ENCODE measurements at places on chromosomes 6 and 20.

- no peak for DNase-seq
These were observed 21.1 kb downstream of the FOXA2 start for GRCh38 chr20:22563062-22563965.

- no peak for DNase-seq
These were observed 369.3 kb downstream of the FRK start for GRCh38 chr6:115691433-115691832.

GRCh38 chr20:40276301-40276700 lies 412.7 kb downstream of the MAFB start:
- no peak for DNase-seq

- DNase-seq, result no peak
These were observed 13.6 kb upstream of the UBR2 start for GRCh38 chr6:42550277-42550676.

DNA sequence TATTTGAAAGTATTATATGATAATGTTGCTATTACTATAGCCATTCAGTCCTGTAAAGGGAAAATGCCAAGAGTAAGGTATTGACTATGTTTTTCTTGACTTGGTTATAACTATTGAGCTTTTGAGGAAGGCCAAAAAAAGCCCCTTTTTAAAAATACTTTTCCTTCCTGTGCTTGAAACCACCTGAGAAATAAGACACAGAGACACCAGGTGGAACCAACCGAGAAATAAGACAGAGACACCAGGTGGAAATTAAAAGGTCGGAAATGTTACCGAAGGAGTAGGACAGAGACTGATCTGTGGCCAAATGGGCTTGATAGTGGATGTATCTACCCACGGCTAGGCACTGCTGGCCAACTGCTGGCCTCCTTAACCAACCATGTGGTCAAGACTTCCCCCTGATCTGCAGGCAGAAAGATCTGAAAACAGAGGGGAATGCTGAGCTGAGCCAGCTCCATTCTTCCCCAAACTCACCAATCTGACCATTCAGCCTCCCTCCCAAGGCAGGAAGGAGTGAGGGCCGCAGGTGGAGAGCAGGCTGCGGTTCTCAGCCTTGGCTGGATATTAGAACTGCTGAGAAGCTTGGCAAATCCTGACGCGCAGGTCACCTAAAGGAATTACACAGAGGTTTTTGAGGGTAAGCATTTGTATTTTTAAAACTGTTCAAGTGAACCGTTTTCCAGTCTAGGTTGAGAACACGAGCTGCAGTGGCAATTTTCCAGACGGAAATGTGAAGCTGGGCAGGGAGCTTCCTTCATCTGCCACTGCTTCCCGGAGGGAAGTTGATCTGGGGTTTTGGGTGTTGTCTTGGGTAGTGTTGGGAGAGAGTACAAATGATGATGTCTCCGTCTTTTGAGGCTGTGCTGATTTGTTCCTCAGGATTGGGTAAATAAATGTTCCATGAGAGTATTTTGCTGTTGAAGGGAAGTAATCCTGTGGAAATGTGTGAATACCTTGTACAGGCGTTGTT lies 121.7 kb upstream of the EXOC2 start:
- DNase-seq, result no peak

DNA sequence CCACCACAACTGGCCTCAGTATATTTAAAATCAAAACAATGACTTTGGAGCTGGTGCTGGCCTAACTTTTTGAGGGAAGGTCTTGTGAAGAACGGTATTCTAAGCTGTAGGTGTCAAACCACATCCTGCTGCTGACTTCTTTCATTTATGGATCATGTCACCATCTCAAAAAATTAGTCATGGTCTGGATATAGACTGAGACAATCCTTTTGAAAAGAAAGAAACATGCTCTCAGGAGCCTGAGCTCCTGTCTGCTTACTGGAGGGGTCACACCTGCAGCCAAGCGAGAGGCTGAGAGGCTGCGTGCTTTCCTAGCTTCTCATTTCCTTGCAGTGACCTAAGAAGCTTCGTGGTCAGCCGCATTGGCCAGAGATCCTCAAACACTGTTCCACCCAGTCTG lies 55.2 kb downstream of the TIAM2 start:
- DNase-seq, result peak; percentile 29

- DNase-seq, result no peak
These were observed 579.0 kb downstream of the EPHA7 start for GRCh38 chr6:92840246-92840930.

- no peak for DNase-seq
These were observed 52.1 kb downstream of the PHF20 start for GRCh38 chr20:35823937-35824336.

DNA sequence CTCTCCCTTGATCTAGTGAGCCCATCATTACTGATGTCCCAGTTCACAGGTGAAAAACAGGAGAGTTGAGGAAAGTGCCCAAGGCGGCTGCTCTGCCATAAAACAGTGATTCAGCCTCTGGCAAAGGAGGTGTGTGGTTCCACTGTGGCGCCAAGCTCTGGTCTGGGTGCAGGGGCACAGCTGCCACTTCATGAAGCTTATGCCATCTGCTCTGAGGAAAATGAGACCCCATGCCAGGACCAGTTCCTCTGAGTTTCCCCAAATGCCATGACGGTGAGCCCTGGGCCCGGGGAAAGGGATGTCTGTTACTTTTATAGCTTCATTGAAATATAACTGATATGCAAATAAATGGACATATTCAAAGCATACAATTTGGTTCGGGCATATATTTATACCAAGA lies 33.7 kb upstream of the ZBP1 start:
- DNase-seq, result no peak

DNA sequence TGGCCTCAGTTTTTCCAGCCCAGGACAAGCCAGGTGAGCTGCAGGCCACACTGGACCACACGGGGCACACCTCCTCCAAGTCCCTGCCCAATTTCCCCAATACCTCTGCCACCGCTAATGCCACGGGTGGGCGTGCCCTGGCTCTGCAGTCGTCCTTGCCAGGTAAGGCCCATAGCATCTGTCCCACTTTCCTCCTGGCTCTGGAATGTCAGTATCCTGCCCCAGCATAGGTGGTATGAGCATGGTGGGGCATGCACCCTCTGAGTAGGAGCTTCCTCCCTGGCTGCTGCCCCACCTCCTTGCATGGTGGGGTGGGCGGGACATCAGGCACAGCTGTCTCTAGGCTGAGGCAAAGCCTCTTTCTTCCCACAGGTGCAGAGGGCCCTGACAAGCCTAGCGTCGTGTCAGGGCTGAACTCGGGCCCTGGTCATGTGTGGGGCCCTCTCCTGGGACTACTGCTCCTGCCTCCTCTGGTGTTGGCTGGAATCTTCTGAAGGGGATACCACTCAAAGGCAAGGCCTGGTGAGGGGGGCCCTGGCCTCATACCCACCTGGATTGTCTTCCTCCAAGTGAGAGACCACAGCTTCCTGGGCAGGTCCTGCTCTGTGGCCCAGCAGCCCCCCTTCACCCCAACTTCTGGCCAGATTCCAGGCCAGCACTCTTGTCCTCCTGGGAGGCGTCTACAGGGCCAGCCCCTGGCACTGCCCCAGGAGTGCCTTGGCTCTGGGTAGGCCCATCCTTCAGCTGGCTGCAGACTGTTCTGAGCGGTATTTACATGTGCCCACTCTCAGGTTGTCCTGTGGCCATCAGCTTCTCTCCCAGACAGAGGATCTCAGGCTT lies 9.1 kb downstream of the PI16 start:
- DNase-seq, result peak; percentile 34

DNA sequence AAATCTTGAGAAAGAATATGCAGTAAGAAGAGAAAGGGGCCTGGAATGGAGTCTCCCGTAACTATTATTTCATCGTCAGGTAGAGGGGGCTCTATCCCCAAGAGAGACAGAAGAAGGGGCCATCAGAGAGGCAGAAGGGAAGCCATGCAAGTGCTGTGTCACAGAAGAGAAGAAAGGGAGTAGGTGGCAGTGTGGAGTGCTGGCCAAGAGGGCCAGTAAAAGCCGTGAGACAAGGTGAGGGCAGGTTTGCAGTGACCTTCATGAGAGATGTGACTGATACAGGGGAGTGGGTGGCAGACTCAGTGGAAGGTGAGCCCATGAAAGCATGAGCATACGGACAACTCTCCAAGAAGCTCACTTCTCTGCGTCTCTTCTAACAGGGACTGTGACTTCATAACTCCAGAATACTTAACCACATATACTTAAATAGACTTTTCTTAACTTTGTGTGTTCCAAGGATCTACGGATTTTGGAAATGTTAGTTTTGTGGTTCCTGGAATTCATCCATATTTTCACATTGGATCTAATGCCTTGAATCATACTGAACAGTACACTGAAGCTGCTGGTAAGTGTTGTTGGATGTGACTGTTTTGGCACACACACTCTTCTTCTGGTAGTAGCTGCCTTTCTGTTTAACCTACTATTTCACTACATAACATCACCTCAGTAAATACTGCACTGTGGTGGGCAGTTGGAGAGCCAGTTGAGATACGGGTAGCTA lies 15.6 kb downstream of the PM20D2 start:
- no peak for DNase-seq

GRCh38 chr20:12058216-12058615 lies 140.5 kb downstream of the BTBD3 start:
- DNase-seq, result no peak

DNA sequence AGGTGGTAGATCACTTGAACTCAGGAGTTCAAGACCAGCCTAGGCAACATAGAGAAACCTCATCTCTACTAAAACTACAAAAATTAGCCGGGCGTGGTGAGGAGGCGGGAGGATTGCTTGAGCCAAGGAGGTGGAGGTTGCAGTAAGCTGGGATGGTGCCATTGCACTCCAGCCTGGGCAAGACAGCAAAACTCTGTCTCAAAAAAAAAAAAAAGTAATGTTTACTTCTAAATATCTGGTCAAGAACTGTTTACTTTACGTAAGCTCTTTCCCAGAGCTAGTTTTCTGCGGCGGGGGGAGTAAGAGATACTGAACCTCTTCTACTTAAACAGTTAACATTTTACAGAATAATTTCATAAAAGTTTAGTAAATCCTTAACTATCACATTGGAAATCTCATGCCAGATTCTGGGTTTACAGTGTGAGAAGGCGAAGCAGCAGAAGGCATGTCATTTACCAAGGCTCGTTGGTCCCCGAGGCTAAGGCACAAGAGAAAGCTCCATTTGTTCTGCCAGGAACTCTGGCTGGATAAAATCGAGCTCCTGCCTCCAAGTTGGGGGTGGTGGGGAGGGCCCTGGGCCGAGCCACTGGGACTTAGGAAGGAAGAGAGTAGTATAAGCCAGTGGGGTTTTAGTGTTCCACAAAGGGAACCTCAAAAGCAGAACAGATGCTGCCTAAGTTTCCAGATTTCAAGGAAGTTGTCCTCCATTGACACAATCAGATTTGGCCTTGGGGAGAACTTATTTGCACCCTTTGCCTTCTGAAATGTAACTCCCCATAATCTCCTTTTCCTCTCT lies 41.7 kb downstream of the ARFGEF2 start:
- no peak for DNase-seq

- no peak for DNase-seq
These were observed 88.6 kb downstream of the LINC00237 start for GRCh38 chr20:21017528-21018085.

- no peak for DNase-seq
These were observed 89.9 kb downstream of the CD83 start for GRCh38 chr6:14207448-14207847.

- DNase-seq, result no peak
These were observed 80.4 kb downstream of the RWDD2A start for GRCh38 chr6:83273596-83273995.
